ENCODE measurements at places on chromosomes 1 and 21.

GRCh38 chr1:165884009-165884689 is 56.7 kb downstream of the UCK2 start:
- no peak for DNase-seq

GRCh38 chr1:245762396-245762910 is 607.7 kb downstream of the KIF26B start:
- DNase-seq: no peak

DNA sequence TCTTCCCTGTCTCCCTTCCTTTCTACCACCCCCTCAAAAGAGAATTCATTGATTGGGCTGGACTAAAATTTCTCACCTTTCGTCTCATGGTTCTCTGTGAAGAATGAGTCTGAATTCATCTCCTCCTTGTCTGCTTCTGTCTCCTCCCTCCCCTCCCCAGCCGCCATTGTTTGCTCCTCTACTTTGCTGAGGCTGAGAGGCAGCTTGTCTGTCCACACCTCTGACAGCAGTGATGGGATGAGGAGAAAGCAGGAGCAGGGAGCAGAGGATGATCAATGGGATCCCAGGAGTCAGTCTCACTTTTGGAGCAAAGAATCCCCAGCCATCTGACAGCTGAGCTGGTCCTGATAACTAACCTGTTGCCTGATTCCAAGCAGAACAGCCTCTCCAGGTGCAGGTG is 2.5 kb downstream of the ILDR2 start:
- no peak for DNase-seq

GRCh38 chr1:155694167-155694566 is 5.3 kb downstream of the DAP3 start:
- DNase-seq: no peak

GRCh38 chr1:158176399-158176798 is 4.3 kb upstream of the CD1D start:
- no peak for DNase-seq

DNA sequence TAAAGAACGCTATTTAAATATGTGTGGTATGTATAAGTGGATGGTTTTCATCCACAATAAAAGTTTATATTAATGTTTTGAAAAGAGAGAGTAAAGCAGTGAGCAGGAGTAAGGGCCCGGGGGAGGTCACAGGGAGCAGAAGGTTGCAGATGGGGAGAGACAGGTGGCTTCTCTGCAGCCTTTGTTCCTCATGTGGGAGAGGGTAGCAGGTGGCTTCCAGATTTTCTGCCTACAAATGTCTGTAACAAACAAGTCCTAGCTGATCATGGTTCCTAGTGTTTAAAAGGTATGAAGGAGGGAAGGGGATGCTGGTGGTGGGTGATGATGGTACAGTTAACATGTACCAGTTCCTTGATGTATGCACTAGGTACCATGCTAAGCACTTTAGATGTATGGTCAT is 18.8 kb downstream of the QSOX1 start:
- DNase-seq: no peak

DNA sequence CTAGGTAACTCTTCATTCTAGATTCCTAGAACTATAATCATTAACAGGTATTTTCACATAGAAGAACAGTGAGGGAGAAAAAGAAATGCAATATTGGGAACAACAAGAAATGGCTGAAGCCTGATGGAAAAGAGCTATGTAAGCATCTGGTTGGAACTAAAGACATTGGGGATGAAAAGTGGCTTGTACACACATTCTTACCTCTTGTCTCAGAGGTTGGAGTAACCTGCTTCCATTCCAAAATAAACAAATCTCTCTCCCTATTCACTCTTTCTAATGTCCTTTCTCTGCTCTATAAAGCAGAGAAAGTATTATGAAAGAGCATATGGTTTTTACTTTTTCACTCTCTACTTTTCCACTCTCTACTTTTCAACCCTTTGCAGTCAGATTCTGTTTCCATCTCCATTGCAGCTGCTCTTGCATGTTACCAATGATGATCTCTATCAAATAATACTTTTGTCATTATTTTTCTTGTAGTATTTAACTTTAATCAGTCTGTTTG is 37.5 kb downstream of the CMPK1 start:
- no peak for DNase-seq

DNA sequence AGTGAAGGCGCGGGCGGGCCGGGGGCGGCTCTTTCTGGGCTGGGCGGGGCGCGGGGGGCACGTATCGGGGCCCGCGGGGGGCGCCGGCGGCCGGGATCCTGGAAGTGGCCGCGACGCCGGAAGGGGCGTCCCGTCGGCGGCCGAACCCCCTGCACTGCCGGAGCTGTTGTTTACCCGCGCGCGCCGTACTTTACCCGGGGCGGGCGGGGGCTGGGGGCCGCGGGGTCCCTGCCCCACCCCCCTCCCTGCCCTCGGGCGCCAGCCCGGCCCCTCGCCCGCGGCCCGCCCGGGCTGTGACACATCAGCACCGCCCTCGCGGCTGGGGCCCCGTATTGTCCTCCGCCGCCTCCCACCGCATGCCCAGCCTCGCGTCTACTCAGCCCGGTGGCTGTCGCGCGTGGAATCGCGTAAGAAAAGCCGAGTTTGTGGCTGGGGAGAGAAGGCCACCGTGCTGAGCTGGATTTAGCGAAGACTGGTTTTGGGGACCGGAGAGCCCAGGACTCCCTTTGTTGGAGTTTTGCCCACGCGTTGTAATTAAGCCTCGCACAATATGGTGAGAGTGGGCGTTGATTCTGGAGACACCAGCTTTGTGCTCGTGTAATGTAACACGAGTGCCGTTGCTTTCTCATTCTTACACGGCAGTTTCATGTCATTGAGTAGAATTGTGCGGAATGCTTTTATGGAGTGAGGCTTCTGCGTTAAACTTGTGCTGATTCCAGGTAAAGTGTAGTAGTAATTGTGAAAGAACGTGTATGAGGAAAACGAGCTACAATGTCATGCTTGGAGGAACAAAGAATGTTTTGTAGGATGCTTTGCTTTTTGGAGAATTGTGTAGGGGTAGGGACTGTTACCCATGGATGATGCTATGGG is 559 bp downstream of the BACH1 start:
- DNase-seq: no peak

DNA sequence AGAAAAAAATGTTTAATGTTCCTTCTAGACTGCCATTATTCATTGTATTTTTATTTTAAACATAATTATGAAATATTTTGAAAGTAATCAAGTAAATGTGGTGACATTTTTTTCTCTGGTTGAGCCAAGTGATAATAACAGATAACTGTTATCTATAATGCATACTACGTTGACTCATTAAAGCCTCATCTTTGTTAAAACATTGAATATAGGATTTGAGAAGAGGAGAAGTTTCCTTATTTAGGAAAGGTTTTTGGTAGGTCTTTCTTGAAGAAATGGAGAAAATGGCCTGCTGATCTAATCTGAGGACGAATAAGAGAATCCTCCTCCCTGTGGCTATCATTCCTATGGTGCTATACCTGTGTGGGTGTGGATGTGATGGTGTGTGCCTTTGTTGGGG is 89.0 kb downstream of the NFIA start:
- DNase-seq: no peak

DNA sequence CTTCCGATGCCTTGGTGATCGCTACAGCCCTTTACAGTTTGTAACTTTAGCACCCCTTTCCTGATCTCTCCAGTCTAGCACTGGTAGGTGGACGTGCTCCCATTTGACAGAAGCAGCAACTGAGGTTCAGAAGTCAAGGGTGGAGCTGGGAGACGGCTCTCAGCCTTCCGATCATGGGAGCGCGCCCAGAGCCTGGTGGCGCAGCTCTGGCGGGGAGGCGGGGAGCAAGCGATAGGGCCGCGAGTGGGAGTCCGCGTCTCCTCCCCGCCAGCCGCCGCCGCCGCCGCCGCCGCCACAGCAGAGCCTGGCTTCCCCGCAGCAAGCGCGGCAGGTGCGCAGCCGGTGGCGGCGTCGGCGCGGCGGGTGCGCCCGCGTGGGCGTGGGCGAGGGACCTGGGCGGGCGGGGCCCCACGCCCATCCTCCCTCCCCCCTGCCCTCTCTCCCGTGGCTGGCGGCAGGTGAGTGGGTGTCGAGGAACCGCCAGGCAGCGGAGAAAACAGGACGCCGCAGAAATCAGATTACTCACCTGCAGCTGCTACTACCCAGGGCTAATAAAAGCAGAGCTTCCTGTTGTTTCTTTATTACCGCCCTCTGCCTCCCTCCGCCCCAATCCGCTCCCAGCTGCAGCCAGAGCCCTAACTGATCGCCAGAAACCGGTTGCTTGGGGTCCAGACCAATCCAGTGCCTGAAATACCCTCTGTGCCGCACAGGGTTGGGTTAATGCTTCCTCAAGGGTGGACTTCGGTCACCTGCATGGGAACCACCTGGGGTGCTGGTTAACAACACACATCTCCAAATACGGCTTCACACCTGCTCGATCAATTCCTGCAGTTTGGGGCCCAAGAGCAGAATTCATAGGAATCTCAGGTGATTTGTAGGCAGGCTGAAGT is 60.2 kb upstream of the ID3 start:
- DNase-seq: no peak
